ENCODE measurements at places on chromosomes 1 and 21. TPM values are rescaled to one million over a fixed set of nuclear protein-coding genes. Genes with fewer than 3 reads are reported as not detected.

The FMO2 gene
- total RNA-seq: not detected

The ATP1A2 gene
- 25.6 TPM for total RNA-seq

The UQCRHL gene
- total RNA-seq: 3.8 TPM

The ZNF697 gene
- 14.2 TPM for total RNA-seq

The FCAMR gene
- total RNA-seq: not detected

The PAQR6 gene
- 6.5 TPM for total RNA-seq

The PRDM16 gene
- 1.1 TPM for total RNA-seq

The BCAS2 gene
- total RNA-seq: 42.7 TPM

The SPRR2B gene
- not detected for total RNA-seq

The CDCA8 gene
- 47.7 TPM for total RNA-seq

DNA sequence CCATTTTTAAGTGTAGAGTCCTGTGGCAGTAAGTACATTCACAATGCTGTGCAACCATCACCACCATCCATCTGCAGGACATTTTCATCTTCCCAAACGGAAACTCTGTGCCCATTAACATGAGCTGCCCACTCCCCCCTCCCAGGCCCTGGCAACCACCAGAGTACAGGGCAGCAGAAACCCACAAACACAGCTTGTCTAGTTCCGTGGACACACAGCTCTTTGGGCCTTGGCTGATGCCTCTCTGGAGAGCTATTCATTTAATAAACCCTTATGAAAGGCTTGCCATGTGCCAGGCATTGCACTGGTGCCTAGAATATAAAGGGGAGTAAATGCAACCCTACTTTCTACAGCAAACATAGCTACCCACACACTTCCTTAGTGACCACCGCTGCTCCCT lies 28.0 kb downstream of the STUM start:
- no peaks in the 10 kb centered on the region for H3K27me3 ChIP-seq
- H3K4me3 ChIP-seq: no peak overlapping the region
- DNase-seq: no peak
- H3K27ac ChIP-seq: no peak overlapping the region
- H3K4me1 ChIP-seq: peaks cover 5% of the 10 kb centered on the region
- H3K36me3 ChIP-seq: no peaks in the 10 kb centered on the region

DNA sequence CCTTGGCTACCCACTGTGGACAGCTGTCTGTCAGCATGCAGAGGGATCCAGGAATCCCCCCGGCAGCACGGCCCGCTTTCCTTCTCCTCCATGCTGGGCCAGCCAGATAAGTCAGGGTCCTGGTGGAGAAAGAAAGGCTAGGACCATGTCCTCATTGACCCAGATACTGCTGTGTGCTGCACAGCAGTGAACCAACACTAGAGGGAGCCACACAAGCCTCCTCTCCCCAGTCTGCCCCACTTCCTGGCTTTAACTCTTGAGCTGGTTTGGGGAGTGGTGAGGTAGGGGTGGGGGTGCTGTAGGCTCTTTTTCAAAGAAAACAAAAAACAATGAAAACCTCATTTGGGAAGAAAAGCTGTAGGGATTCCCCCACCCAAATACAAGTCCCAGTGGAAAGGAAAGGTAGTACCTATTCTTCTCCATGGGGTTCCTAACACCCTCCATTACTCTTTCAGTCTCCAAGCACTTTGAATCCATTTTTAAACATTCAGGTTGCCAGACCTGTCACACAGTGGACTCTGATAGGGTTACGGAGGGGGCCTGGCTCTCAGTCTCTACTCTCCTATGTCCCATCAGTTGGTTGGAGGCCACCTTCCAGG lies 84.9 kb upstream of the CD1D start:
- peaks cover 37% of the 10 kb centered on the region for H3K36me3 ChIP-seq
- H3K27me3 ChIP-seq: no peaks in the 10 kb centered on the region
- no peak overlapping the region for H3K4me3 ChIP-seq
- DNase-seq: peak; percentile 70
- peaks cover 51% of the 10 kb centered on the region for H3K4me1 ChIP-seq

GRCh38 chr1:25468033-25468432 lies 37.3 kb downstream of the MACO1 start:
- H3K27me3 ChIP-seq: no peaks in the 10 kb centered on the region
- no peak overlapping the region for H3K4me3 ChIP-seq
- no peaks in the 10 kb centered on the region for H3K4me1 ChIP-seq
- H3K36me3 ChIP-seq: no peaks in the 10 kb centered on the region
- H3K27ac ChIP-seq: no peak overlapping the region
- no peak for DNase-seq

- no peaks in the 10 kb centered on the region for H3K27me3 ChIP-seq
- no peak overlapping the region for H3K4me3 ChIP-seq
- no peak overlapping the region for H3K27ac ChIP-seq
- no peaks in the 10 kb centered on the region for H3K4me1 ChIP-seq
Observed at GRCh38 chr1:149949911-149950310, 13.2 kb upstream of the MTMR11 start.

DNA sequence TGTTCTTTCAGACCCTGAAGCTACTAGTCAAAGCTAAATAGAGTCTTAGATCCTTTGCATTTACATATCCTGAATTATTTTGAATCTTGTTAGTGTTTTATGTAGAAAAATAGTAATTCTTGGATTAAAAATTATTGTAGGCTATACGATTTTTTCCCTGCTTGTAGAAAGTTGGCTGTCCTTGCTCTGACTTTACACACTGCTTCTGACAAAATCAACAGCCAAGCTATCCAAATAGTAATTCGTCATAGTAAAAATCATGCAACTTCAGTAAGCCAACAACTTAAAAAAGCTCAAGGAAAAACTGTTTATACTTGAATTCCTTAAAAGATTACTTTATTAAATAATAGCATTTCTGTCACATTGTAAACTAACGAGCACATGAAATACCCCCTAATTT lies 7.5 kb upstream of the KRTAP23-1 start:
- no peak for DNase-seq
- H3K27ac ChIP-seq: no peak overlapping the region
- no peaks in the 10 kb centered on the region for H3K4me1 ChIP-seq
- H3K4me3 ChIP-seq: no peak overlapping the region

DNA sequence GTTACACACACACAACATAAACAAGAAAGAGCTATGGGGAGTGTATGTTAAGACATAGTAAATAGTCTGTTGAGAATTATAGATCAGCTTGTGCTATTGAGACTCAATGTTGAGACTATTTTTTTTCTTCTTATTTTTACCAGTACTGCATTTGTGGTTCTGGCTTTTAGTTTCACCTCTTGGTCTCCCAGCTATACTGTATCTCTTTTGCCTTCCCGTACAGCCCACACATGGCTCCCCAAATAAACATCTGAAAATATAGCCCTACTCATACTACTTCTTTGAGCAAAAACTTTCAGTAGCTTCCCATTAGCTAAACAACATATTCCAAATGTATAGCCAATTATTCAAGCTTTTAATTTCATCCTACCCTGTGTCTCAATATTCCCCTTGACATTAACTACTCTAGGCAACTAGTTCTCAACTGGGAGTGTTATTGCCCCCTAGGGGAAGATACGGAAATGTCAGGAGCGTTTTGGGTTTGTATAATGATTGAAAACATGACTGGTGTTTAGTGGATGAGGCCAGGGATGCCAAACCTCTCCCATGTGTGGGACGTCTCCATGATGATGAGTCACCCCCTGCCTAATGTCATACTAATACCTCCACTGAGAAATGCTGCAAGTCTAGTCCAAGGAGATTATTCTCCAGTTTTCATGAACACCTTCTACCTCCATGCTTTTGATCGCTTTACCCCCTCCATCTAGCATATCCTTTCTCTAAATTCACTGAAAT lies 6.8 kb downstream of the RPE65 start:
- no peak overlapping the region for H3K4me3 ChIP-seq
- H3K4me1 ChIP-seq: peaks cover 13% of the 10 kb centered on the region
- no peaks in the 10 kb centered on the region for H3K36me3 ChIP-seq
- peak; percentile 48 for DNase-seq
- H3K27ac ChIP-seq: no peak overlapping the region

DNA sequence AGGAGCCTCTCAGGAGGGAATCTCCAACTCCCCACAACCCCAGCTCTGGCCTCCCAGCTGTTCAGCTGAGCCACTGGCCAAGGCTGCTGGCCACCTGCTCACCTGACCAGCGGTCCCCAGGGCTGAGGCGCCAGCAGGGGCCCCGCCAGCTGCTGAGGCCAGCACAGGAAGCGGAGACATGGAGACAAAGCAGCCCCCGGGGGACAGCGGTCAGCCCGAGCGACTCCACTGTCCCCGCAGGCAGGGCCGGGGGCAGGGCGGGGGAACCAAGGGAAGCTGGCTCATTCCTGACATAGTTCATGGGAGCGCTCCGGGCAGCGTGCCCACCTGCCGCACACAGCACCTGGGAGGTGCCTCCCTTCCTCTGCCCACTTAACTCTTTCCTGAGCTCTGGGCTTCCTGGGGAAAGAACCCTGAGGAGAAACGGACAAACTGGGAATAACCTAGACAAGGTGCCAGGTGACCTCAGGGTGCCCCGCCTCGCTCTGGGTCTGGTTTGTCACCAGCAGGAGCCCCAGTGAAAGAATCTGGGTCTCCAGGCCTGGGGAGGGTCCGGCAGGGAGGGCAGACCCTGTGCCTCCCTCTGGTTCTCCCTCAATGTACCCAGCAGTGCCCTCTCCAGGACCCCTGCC lies 10.7 kb downstream of the EPHA2 start:
- H3K27me3 ChIP-seq: no peaks in the 10 kb centered on the region
- H3K4me1 ChIP-seq: peaks cover 55% of the 10 kb centered on the region
- H3K36me3 ChIP-seq: peaks cover 41% of the 10 kb centered on the region

- peaks cover 71% of the 10 kb centered on the region for H3K4me1 ChIP-seq
- H3K4me3 ChIP-seq: no peak overlapping the region
- no peak for DNase-seq
- H3K36me3 ChIP-seq: no peaks in the 10 kb centered on the region
Observed at GRCh38 chr1:226653311-226653921, 85.7 kb downstream of the ITPKB start.

GRCh38 chr1:201562659-201563405 lies 23.9 kb downstream of the NAV1 start:
- peaks cover 15% of the 10 kb centered on the region for H3K4me1 ChIP-seq
- no peak overlapping the region for H3K4me3 ChIP-seq
- H3K27me3 ChIP-seq: peaks cover 9% of the 10 kb centered on the region
- H3K27ac ChIP-seq: no peak overlapping the region
- H3K36me3 ChIP-seq: no peaks in the 10 kb centered on the region

DNA sequence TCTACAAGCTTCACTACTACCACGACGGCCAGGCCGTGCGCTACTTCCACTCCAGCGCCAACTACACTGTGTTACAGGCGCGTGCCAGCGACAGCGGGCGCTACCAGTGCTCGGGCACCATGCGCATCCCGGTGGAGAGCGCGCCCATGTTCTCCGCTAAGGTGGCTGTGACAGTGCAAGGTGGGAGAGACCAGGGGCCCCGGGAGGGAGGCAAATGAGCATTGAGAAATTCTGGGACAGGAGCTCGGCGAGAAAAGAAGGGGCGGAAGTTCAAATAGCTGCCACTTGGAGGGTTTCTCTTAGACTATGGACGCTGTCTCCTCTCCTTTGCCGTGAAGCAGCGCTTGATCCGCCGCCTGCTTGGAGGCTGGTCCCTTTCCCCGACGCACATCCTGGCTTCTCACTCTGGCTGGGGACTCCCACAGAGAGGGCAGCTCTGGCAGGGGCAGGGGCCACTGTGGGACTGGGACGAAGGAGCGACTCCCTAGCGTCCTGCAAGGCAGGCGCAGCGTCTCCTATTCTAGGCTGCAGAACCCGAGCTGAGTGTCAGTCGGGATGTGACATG lies 4.6 kb downstream of the FCRLB start:
- no peak overlapping the region for H3K27ac ChIP-seq
- peak; percentile 42 for DNase-seq
- peaks cover 26% of the 10 kb centered on the region for H3K4me1 ChIP-seq

- DNase-seq: no peak
- no peaks in the 10 kb centered on the region for H3K36me3 ChIP-seq
- H3K4me1 ChIP-seq: peaks cover 14% of the 10 kb centered on the region
- peaks cover 11% of the 10 kb centered on the region for H3K27me3 ChIP-seq
Observed at GRCh38 chr1:175873290-175873935, 130.0 kb upstream of the TNR start.

GRCh38 chr1:196401891-196402290 lies 206.3 kb downstream of the KCNT2 start:
- H3K27me3 ChIP-seq: no peaks in the 10 kb centered on the region
- no peak overlapping the region for H3K27ac ChIP-seq
- DNase-seq: no peak
- H3K4me3 ChIP-seq: no peak overlapping the region
- H3K36me3 ChIP-seq: no peaks in the 10 kb centered on the region

GRCh38 chr1:185971688-185972087 lies 237.5 kb downstream of the HMCN1 start:
- peak overlapping the region; percentile 78 for H3K27ac ChIP-seq
- H3K36me3 ChIP-seq: peaks cover 6% of the 10 kb centered on the region
- no peaks in the 10 kb centered on the region for H3K27me3 ChIP-seq
- peaks cover 11% of the 10 kb centered on the region for H3K4me1 ChIP-seq
- H3K4me3 ChIP-seq: no peak overlapping the region

DNA sequence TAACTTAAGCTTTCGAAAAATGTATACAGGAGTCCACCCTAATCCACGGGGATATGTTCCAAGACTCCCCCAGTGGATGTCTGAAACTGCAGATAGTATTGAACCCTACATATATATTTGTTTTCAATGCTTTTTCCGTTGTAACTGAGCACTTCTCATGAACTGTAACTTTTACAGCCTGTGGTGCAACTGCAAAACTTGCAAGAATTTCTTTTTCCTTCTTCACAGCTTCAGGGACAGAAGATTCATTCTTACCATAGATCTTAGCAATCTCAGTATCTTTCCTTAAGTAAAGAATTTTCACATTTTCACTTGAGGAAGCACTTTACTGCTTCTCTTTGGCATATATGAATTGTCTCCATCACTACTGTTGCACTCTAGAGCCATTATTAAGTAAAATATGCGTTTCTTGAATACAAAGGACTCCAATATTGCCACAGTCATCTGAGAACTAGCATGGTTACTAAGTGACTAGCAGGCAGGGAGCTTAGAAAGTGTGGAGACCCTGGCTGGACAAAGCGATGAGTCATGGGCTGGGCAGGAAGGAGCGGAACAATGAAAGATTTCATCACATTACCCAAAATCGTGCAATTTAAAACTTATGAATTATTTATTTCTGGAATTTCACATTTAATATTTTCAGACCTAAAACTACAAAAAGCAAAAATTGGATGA lies 14.1 kb downstream of the DPYD start:
- DNase-seq: no peak
- no peaks in the 10 kb centered on the region for H3K36me3 ChIP-seq
- H3K27me3 ChIP-seq: no peaks in the 10 kb centered on the region
- H3K27ac ChIP-seq: no peak overlapping the region
- peaks cover 2% of the 10 kb centered on the region for H3K4me1 ChIP-seq

GRCh38 chr1:52662645-52663313 lies 29.8 kb downstream of the SHISAL2A start:
- peak overlapping the region; percentile 55 for H3K4me3 ChIP-seq
- no peaks in the 10 kb centered on the region for H3K27me3 ChIP-seq
- DNase-seq: peak; percentile 72
- H3K4me1 ChIP-seq: peaks cover 56% of the 10 kb centered on the region
- 0 out of 2 replicates have a peak overlapping the region, but pooled peaks have one; percentile 38 for H3K27ac ChIP-seq
- no peaks in the 10 kb centered on the region for H3K36me3 ChIP-seq

Data from WTC11 (cell line).